ENCODE measurements at places on chromosomes 2 and 18.
A peak's percentile ranks its signal among the peaks of the same experiment; 100 is the strongest.

GRCh38 chr2:54815148-54815539 is 91.7 kb downstream of the EML6 start:
- no peak for DNase-seq

DNA sequence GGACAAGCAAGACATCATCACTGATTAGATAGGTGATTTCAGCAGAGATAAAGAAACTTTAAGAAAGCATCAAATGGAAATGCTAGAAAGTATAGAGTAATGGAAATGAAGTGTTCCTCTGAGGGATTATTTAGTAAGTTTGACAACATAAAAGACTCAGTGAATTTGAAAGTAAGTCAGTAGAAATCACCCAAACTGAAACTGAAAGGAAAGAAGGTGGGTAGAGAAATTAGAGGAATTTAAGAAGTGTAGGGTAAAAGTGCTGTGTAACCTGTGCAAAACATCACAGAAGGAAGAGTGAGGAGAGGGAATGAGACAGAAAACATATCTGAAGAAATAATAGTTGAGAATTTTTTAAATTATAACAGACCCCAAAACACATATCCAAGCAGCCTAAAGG is 343.1 kb downstream of the CBLN2 start:
- DNase-seq: no peak

DNA sequence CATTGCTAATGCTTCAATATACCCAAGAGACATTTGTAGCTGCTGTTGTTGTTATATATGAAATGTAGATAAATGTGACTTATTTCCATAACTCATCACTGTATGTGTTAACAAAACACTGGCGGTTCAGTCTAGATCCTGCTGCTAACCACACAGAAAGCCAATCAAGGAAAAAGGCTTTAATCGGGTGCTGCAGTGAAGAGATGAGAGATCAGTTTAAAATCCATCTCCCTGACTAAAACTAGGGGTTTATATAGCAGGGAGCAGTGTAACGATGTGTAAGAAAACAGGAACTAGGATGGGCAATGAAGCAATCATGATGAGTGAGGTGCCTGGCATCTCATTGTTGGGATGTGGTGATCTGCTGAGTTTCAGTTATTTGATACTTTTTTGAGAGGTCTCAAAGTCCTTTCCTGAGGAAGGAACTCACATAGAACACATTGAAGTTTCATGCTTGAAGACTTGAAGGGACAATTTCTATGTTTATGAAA is 677.7 kb upstream of the CDH7 start:
- no peak for DNase-seq

DNA sequence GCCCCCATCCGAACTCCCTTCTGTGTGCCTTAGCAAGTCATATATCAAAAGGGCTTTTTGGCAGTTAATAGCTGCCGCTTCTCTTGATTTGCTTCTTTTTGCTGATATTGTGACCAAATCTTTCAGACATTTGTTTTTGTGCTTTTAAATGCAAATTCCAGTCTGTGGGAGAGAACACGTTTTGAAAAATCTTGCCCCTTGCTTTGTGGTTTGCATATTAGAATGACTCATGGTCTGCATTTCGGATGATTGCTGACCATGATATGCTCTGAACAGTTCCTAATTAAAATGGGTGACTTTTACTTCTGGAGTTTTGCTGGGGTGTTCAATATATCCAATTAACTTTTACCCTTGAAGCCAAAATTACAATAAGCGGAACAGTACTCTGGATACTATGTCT is 58.2 kb upstream of the ST6GAL2 start:
- no peak for DNase-seq

DNA sequence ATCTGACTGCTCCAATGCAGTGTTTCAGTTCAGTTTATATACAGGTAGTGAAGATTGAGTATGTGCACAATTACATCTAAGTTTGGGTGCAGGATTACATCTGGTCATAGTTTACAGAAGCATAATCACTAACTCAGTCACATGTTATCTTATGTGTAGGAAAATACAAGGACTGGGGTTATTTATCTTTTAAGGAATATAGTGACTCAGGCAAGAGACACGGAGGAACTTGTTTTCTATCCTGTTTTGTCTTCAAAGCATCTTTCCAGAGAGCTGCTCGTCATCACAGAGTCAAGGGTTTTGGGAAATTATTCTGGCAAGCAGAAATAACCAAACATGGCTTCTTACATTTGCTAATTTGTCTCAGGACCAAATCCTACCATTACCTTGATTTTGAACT is 1371.5 kb upstream of the TMEFF2 start:
- no peak for DNase-seq

GRCh38 chr2:58107803-58108710 is 61.5 kb downstream of the VRK2 start:
- DNase-seq: no peak

DNA sequence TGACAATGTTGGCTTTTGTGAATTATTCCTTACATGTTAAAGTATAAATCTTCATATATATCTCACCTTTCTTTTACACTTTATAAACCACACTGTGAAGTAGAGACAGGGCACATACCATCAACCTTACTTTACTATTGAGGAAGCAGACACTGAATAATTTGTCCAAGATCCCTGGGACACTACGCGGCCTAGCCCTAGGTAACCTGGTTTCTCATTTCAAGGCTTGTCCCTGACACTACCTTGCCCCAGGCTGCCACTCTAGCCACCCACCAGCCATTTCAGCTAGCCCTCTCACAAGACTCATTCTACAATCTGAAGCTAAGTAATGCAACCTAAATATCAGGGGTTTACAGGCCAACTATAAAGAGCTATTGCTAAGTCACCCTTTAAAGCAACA is 26.7 kb downstream of the CCDC93 start:
- DNase-seq: no peak

DNA sequence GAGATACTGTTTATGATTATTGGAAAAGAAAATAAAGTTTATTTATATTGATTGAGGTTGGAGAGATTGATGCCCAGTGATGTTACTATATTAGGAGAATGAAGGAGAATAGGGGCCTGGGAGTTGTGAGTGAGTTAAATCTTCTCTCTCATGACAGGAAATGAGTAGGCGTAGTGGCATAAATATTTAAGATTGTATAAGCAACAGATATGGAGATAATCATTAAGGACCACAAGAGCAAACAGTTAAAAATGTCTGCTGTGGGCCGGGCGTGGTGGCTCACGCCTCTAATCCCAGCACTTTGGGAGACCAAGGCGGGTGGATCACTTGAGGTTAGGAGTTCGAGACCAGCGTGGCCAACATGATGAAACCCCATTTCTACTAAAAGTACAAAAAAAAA is 62.7 kb downstream of the PTRHD1 start:
- DNase-seq: no peak

DNA sequence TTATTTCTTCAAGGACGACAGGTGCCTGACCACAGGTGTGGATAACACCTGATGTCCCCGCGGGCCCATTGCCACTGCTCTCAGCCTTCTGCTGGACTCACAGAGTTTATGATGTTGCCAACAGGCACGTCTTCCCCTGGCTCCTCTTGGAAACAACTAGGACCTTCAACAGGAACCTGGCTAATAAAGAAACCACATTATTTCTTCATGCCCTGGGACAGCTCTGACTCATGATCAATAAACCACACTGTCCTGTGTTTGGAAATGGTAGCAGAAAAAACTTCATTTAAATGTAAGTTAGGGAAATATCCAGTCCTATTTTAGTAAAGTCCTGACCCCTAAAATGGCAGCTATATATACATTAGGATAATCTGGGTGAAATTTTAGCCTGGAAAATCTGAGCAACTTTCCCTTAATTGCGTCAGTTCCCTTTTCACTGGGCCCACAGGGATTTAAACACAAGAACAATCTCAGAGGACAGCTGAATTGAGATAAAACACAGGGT is 158.9 kb downstream of the VAPA start:
- no peak for DNase-seq

DNA sequence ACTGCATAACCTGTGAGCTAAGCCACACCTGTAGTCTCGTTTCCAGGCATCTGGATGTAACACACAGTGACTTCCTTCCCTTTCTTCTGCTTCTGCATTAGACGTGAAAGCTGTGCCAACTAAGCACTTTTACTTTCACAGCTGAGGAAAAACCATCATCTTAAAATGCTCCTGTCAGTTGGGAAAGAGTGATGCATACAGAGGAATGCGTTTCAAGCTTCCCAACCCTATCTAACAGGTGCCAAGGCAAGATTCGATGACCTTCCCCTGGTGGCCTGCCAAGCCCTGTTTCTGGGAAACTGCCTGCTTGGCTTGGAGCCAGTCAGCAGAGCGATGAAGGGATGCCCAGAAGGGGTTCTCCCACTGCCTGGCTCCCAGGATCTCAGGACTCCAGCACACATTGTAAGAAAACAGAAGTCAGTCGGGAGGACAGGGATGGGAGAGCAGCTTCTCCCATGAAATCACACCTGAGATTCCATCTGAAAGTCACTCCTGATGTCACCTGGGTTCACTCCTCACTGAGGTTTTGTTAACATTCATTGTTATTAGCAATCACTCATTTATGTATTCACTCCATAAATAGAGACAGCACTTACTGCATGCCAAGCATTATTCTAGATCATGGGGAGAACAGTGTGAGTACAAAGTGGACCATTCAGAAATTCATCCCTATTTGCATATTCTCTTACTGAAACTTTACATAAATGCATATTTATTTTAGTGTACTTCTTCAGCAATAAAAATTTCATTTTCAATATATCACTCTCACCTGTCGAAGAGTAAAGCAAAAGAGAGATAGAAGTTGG is 64.1 kb downstream of the DTNA start:
- DNase-seq: no peak

GRCh38 chr18:74508821-74509225 is 12.7 kb downstream of the CNDP2 start:
- DNase-seq: no peak

DNA sequence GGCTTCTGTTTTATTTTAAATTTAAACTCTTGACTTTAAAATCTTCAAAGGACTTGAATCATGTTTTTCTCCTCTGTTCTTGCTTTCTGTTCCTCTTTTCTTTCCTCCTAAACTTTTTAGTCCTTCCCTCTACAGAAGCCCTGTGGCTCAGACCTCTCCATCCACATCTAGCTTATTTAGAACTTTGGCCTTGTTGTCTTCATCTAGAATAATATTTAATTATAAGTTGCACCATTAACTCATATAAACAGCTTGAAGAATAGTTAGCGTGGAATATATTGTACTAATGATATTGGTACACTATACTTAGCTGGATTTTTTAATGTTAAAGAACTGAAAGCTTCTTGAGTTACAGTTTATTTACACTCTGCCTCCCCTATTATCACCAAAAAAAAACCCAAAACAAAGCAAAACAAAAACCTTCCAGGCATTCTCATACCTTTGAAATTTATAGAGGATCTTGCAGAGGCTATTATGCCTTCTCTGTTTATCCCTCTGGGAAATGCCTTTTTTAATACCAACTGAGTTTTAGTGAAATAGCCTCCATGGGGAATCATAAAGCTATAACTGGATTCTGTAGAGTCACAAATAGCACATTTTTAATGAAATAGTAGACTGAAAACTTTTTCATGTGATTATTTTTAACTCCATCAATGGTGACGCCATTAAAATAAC is 9.2 kb upstream of the CCDC141 start:
- DNase-seq: no peak

GRCh38 chr2:40240070-40240469 is 211.8 kb downstream of the SLC8A1 start:
- DNase-seq: no peak

GRCh38 chr2:9249020-9249800 is 42.6 kb downstream of the ASAP2 start:
- DNase-seq: no peak

- DNase-seq: peak; percentile 9
Observed at GRCh38 chr18:74976331-74976909, 232.5 kb downstream of the PTGR3 start.

GRCh38 chr18:41372046-41372665 is 582.9 kb upstream of the PIK3C3 start:
- no peak for DNase-seq

DNA sequence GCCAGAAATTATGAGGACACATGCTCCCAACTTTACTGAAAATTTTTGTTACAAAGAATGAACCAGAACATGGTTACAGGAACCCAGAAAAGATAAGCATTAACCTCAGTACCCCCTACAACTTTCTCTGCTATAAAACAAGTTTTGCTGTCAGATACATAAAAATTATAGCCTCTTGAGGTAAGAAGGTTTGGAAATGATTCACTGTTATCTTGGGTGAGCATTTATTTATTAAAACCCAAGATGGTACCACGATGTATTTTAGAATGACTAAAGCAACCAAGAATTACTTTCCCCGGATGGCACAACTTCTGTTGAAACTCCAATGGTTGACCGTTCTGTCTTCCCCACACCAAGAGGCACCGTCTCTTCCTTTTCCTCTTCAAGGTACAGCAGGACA is 72.9 kb downstream of the RBMS1 start:
- no peak for DNase-seq

All from HepG2 (cell line).